ENCODE measurements at places on chromosomes 3 and 15.

- no peak for DNase-seq
Observed at GRCh38 chr3:21621181-21621651, 129.8 kb downstream of the ZNF385D start.

GRCh38 chr15:78266229-78266628, 1.9 kb downstream of the DNAJA4 start:
- DNase-seq, result no peak

DNA sequence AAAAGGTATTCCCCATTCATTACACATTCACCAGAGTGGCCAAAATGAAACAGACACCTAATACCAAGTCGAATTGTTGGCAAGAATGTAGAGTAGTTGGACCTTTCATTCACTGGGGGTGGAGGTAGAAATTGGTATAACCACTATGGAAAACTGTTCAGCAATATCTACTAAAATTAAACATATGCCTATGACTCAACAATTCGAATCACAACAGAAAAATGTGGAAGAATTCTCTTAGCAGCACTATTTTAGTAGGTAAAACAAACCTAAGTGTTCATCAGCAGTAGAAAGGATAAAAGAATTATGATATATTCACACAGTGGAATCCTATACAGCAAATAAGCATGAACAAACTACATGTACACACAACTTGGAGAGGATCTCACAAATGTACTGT, 30.6 kb downstream of the POLG start:
- no peak for DNase-seq

DNA sequence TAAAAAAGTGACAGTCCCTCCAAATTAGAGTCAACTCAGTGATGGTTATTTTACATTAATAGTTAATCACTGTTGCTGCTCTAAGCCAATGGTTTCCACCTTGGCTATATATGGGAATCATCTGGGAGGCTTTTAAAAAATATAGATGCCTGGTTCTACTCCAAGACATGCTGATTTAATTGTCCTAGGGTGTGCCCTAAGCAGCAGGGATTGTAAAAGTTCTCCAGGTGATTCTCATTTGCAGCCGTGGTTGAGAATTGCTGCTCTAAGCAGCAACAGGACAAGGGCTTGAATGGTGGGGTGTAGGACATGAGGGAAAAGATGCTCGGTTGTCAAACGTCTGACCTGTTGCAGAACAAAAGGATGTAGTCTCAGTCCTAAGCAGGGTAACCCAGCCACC, 405.1 kb upstream of the MCTP2 start:
- DNase-seq, result no peak

DNA sequence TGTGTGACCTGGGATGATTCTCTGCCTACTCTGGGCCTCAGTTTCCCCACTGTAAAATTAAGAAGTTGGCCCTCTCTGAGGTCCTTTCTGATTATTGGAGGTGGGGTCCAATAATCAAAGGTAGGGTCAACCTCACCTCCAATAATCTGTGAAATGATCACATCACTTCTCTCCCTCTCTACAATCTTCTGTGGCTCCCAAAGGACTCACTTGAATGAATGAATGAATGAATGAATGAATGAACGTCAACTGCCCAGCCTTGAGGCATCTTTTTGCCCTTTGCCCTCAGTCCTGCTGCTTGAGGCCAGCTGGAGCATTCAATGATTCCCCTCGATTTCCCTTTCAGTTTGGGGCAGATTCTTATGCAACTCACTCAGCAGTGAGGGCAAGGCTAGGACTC, 26.7 kb upstream of the GRIP2 start:
- DNase-seq, result no peak

GRCh38 chr3:59444294-59444671, 394.5 kb upstream of the CFAP20DC start:
- no peak for DNase-seq

GRCh38 chr3:169146866-169147237, 516.7 kb downstream of the MECOM start:
- no peak for DNase-seq

GRCh38 chr3:155790272-155790925, 15.7 kb downstream of the C3orf33 start:
- no peak for DNase-seq

GRCh38 chr3:11245276-11245675, 26.9 kb upstream of the ATG7 start:
- DNase-seq, result no peak

- no peak for DNase-seq
Observed at GRCh38 chr15:50235794-50236193, 29.7 kb downstream of the HDC start.
